Colonic mucosa (tissue), 4 donors: ENCODE measurements at places on chromosomes 11 and 22. TPM values are rescaled to one million over a fixed set of nuclear protein-coding genes. Genes with fewer than 3 reads are reported as not detected.

PGM2L1 gene
- total RNA-seq, result 11.1 TPM

KRTAP5-11 gene
- total RNA-seq, result not detected

CLMP gene
- total RNA-seq, result 3.3 TPM

STK33 gene
- 3.7 TPM for total RNA-seq

RFPL2 gene
- total RNA-seq, result not detected

OR6X1 gene
- total RNA-seq, result not detected

CCDC88B gene
- 52.2 TPM for total RNA-seq

- H3K27ac ChIP-seq, result peak overlapping the region; percentile 44
- peaks cover 3% of the 10 kb centered on the region for H3K4me1 ChIP-seq
- H3K27me3 ChIP-seq, result no peaks in the 10 kb centered on the region
- no peaks in the 10 kb centered on the region for H3K36me3 ChIP-seq
- H3K4me3 ChIP-seq, result peak overlapping the region; percentile 24
Measured at GRCh38 chr11:46362156-46363030, 15.1 kb downstream of the DGKZ start.

- no peaks in the 10 kb centered on the region for H3K4me1 ChIP-seq
- no peak overlapping the region for H3K4me3 ChIP-seq
- H3K27me3 ChIP-seq, result no peaks in the 10 kb centered on the region
- H3K27ac ChIP-seq, result peak overlapping the region; percentile 46
- no peaks in the 10 kb centered on the region for H3K36me3 ChIP-seq
Measured at GRCh38 chr11:10743354-10744000, 7.6 kb upstream of the CTR9 start.

- no peaks in the 10 kb centered on the region for H3K27me3 ChIP-seq
- no peaks in the 10 kb centered on the region for H3K4me1 ChIP-seq
- no peak overlapping the region for H3K4me3 ChIP-seq
Measured at GRCh38 chr11:43765194-43765593, 84.7 kb downstream of the HSD17B12 start.

- H3K27me3 ChIP-seq, result no peaks in the 10 kb centered on the region
- no peaks in the 10 kb centered on the region for H3K36me3 ChIP-seq
- DNase-seq, result no peak
- no peaks in the 10 kb centered on the region for H3K4me1 ChIP-seq
- no peak overlapping the region for H3K27ac ChIP-seq
- no peak overlapping the region for H3K4me3 ChIP-seq
Measured at GRCh38 chr11:29249713-29250112, 767.1 kb downstream of the KCNA4 start.

GRCh38 chr22:28402060-28402459 lies 277.6 kb downstream of the TTC28 start:
- no peaks in the 10 kb centered on the region for H3K27me3 ChIP-seq
- DNase-seq, result no peak
- H3K4me3 ChIP-seq, result no peak overlapping the region
- H3K27ac ChIP-seq, result no peak overlapping the region
- no peaks in the 10 kb centered on the region for H3K4me1 ChIP-seq
- H3K36me3 ChIP-seq, result no peaks in the 10 kb centered on the region

- no peak overlapping the region for H3K4me3 ChIP-seq
- DNase-seq, result no peak
- no peaks in the 10 kb centered on the region for H3K36me3 ChIP-seq
- H3K27me3 ChIP-seq, result no peaks in the 10 kb centered on the region
Measured at GRCh38 chr11:118885831-118886565, 2.3 kb downstream of the CXCR5 start.

DNA sequence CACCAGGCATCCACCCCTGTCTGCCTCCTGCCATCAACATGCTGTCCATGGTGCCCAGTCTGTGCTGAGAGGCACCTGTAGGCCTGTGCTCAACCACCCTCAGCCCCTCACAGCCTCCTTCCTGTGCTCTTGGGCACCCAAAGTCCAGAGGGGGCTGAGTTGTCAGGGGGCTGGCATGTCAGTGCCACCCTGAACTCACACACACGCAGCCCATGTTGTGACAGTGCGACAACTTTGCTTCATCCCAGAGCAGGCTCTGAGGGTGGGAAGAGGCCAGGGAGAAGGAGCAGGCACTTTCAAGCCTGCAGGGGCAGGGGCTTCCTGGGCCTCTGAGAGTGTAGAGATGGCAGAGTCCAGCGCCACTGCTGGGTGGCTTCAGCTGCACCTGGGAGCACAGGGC lies 491.0 kb downstream of the TMEM135 start:
- no peak for DNase-seq
- H3K27me3 ChIP-seq, result no peaks in the 10 kb centered on the region
- H3K4me3 ChIP-seq, result no peak overlapping the region

GRCh38 chr11:13206086-13206640 lies 71.4 kb upstream of the BMAL1 start:
- no peak overlapping the region for H3K4me3 ChIP-seq
- H3K4me1 ChIP-seq, result no peaks in the 10 kb centered on the region
- no peak for DNase-seq
- no peaks in the 10 kb centered on the region for H3K27me3 ChIP-seq

GRCh38 chr11:105023003-105023402 lies at the start of gene CASP5:
Gene CASP5 (minus strand): TSS chr11:105023168. CDS start chr11:105023136, 32 bp downstream.
- H3K27ac ChIP-seq, result peak within 1 kb of the TSS; percentile 80
- no peaks in the 10 kb centered on the region for H3K27me3 ChIP-seq
- peaks cover 7% of the 10 kb centered on the region for H3K4me1 ChIP-seq
- peaks cover 5% of the 10 kb centered on the region for H3K36me3 ChIP-seq
- peak; percentile 49 for DNase-seq

DNA sequence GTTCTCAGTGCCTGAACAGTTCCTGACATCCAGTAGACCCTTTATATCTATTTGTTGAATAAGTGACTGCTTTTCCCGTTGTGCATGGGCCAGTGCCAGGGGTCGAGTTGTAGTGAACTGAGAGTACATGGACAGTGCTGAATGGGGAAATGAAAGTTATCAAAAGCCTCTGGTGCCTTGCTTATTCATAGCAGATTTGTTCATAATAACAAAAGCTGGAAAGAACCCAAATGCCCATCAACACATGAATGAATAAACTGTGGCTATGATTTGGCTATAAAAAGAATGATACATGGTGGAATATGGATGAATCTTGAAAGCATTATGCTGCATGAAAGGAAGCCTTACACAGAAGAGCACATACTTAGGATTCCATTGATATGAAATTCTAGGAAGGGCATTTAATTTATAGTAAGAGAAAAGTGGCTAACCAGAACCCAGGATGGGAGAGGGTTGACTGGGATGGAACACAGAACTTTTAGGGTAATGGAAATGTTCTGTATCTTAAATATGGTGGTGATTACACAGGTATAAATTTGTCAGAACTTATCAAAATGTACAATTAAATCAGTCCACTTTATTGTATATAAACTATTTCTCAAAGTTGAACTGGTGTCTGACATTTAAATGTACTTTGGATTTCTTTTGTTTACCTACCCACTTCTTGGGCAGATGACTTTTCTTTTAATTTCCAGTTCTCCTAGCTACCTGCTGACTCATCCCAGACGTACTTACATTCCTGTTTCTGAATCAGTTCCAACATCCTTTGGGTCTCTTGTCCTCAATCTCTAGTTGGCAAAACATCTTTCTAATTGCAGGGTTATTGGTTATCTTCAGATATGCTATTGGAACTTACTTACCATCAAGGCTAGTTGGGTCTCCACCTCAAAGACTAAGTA lies 42.8 kb downstream of the PACS1 start:
- no peak for DNase-seq
- no peak overlapping the region for H3K27ac ChIP-seq
- H3K27me3 ChIP-seq, result no peaks in the 10 kb centered on the region
- H3K36me3 ChIP-seq, result no peaks in the 10 kb centered on the region
- H3K4me1 ChIP-seq, result peaks cover 18% of the 10 kb centered on the region
- no peak overlapping the region for H3K4me3 ChIP-seq

- H3K4me1 ChIP-seq, result no peaks in the 10 kb centered on the region
- H3K36me3 ChIP-seq, result no peaks in the 10 kb centered on the region
- no peak overlapping the region for H3K27ac ChIP-seq
- H3K27me3 ChIP-seq, result no peaks in the 10 kb centered on the region
- no peak for DNase-seq
Measured at GRCh38 chr11:19110295-19110694, 6.7 kb upstream of the ZDHHC13 start.

GRCh38 chr11:5938603-5938965 lies 3.5 kb upstream of the OR56A3 start:
- H3K4me1 ChIP-seq, result no peaks in the 10 kb centered on the region
- DNase-seq, result no peak
- H3K36me3 ChIP-seq, result no peaks in the 10 kb centered on the region
- H3K27ac ChIP-seq, result no peak overlapping the region

GRCh38 chr11:69896250-69896649 lies 77.0 kb upstream of the FGF3 start:
- DNase-seq, result no peak
- H3K27ac ChIP-seq, result no peak overlapping the region
- no peaks in the 10 kb centered on the region for H3K27me3 ChIP-seq

DNA sequence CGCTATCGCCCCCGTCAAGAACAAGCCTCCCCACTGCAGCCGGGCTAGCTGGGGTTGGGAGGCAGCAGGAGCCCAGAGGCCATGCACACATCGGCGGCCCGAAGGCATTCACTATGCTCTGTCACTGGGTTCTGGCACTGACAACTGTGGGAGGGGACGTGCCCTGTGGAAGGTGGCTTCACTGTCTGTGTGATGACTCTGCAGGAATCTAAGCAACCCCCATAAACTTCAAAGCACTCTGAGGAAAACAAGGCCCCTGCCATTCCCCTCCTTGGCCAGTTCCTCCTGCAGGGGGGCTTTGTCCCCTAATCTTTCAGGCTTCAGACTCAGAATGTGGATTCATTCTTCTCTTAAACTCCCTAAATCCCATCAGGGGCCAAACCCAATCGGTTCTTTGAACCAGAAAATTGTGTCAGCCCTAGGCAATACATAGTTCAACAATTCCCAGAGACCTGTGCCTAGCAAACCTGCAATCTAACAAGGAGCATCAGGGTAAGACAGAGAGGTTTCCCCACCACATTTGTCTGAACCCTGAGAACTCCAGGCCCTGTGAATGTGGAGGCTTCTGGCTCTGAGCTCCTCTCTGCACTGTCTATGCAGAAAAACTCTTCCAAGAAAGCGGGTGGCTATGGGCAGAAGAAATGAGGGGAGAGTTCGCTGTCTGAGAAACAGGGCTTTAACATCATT lies 1477.2 kb downstream of the TBC1D22A start:
- H3K4me1 ChIP-seq, result no peaks in the 10 kb centered on the region
- H3K27me3 ChIP-seq, result no peaks in the 10 kb centered on the region
- no peak for DNase-seq
- no peak overlapping the region for H3K4me3 ChIP-seq

- H3K4me3 ChIP-seq, result no peak overlapping the region
- H3K27ac ChIP-seq, result no peak overlapping the region
- H3K27me3 ChIP-seq, result no peaks in the 10 kb centered on the region
- no peaks in the 10 kb centered on the region for H3K36me3 ChIP-seq
- no peaks in the 10 kb centered on the region for H3K4me1 ChIP-seq
Measured at GRCh38 chr11:6708876-6709275, 25.7 kb upstream of the MRPL17 start.

GRCh38 chr11:87258171-87258833 lies 220.6 kb downstream of the TMEM135 start:
- no peak for DNase-seq
- no peaks in the 10 kb centered on the region for H3K27me3 ChIP-seq
- H3K36me3 ChIP-seq, result no peaks in the 10 kb centered on the region
- no peak overlapping the region for H3K27ac ChIP-seq
- H3K4me3 ChIP-seq, result no peak overlapping the region
